ENCODE measurements at places on chromosomes 2 and 18.

DNA sequence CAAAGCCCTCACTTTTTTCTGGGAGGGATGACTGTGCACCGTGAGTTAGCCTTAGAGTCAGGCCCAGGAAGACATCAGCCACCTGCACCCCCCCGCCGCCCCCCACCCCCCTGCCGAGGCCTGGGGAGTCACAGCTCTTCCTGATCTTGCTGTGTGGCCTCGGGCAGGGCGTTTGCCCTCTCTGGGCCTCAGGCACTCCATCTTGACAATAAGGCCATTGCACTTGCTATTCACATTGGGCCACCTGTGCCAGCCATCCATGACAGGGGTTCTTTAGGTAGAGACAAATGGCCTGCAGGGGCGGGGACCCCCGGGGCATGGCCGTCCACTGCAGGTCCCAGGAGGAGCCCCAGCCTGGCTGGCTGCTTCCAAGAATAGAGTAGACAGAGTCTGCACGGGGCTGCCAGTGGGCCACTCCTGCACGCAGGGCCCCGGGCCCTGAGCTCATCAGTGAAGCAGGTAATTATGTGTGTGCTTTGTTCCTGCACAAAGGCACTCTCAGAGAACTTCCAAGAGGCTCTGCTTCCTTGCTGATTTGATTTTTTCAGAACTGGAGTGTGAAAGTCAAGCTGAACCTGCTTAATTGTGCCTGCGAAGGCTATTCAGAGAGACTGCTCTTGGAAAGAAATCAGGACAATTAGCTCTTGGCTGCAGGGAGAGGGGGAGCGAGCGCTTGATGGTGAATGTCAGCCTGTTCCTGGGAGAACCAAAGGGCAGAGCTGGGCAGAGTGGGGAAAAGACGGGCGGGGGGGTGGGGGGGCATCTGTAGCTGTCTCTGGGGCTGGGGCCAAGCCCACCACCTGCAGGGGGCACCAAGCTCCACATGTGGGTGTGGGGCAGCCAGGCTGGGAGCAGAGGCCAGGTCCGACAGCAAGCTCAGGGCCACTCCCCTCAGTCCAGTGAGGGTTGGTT is 40.3 kb downstream of the RRM2 start:
- no peak for DNase-seq

GRCh38 chr2:24049485-24050021 is at the start of gene FKBP1B:
FKBP1B (plus strand) TSS chr2:24049741; CDS start chr2:24049850, 109 bp downstream.
- DNase-seq: peak; percentile 74

GRCh38 chr2:192604295-192604694 is 409.6 kb upstream of the TMEFF2 start:
- DNase-seq: no peak

DNA sequence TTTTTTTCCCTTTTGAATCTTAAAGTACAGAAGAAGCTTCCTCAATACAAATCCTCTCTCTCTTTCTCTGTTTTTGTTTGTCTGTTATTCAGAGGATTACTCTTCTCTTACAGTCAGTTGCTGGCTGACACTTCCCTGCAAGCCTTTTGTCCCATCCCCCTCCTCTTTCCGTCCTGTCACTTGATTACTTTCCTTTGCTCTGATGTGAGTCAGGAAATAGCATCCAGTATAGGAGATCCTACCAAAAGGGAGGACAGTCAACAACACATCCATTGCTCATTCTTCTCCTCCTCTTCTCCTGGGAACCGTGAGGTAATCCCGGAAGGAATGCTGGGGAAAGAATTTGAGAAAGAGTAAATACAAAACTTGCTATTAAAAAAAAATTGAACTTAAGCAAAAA is 79.3 kb upstream of the SCN7A start:
- no peak for DNase-seq

DNA sequence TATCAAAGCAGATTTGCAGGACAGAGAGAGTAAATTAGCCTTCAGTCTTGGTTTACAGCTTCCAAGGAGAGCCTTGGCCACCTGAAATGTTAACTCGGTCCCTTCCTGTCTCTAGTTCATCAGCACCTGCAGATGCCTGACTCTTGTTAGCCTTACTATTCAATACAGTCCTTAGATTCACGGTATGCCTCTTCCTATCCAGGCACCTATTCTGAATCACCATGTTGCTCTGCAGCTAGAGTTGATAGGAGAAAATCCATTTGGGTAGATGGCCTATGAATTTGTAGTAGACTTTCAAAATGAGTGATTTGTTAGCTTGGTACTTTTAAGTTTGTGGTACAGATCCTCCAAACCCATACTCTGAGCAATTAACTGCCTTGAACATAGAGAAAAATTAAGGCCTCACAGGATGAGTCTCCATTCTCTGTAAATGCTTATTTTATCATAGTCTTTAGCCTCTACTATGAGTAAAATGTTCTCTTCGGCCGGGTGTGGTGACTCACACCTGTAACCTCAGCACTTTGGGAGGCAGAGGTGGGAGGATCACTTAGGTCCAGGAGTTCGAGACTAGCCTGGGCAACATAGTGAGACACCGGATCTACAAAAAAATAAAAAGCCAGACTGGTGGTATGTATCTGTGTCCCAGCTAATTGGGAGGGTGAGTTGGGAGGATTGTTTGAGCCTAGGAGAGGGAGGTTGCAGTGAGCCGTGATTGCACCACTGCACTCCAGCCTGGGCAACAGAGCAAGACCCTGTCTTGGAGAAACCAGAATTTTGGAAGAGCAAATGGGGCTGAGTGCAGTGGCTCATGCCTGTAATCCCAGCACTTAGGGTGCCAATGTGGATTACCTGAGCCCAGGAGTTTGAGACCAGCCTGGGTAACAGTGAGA is 32.9 kb downstream of the PTCD3 start:
- DNase-seq: no peak

GRCh38 chr18:22033085-22033484 is 136.3 kb upstream of the GATA6 start:
- no peak for DNase-seq

- no peak for DNase-seq
Measured at GRCh38 chr2:192718340-192718739, 523.6 kb upstream of the TMEFF2 start.

GRCh38 chr2:15729709-15730544 is 138.3 kb downstream of the DDX1 start:
- no peak for DNase-seq

DNA sequence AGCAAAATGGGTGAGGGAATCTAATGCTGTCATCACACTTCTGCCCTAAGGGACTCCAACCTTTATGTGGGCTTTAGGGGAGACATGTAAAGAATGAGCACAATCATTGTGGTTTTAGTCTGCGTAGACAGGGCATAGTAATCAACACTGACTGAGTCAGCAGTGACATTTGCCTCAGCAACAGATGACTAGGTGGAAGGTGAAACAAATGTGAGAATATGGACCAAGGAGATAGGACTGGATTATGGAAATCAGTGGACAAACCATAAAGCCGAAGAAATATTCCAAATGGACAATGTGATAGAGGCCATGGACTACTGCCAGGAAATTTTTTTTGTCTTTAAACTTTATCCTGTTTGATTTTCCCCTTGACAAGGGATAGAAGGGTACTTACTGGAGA is 83.9 kb downstream of the PDK1 start:
- no peak for DNase-seq

DNA sequence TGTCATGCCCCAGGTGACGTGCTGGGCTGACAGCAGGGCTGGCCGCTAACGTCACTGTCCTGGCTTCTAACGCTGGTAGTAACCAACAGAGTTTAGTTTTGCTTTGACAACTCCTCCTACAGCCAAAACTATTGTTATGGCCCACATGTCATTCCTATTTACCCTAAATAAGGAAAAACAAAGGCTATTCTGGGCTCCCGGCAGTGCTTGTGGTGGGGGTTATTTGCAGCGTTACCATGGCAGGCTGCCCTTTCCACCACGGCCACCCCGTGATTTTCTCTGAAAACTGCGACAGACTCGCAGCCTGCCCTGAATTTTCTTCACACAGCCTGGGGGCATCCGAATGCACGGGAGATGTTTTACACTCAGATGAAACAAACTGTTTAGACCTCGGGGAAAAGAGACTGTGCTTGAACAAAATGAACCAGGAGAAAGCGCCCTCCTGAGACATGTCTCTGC is 115.2 kb downstream of the FAM210A start:
- no peak for DNase-seq

DNA sequence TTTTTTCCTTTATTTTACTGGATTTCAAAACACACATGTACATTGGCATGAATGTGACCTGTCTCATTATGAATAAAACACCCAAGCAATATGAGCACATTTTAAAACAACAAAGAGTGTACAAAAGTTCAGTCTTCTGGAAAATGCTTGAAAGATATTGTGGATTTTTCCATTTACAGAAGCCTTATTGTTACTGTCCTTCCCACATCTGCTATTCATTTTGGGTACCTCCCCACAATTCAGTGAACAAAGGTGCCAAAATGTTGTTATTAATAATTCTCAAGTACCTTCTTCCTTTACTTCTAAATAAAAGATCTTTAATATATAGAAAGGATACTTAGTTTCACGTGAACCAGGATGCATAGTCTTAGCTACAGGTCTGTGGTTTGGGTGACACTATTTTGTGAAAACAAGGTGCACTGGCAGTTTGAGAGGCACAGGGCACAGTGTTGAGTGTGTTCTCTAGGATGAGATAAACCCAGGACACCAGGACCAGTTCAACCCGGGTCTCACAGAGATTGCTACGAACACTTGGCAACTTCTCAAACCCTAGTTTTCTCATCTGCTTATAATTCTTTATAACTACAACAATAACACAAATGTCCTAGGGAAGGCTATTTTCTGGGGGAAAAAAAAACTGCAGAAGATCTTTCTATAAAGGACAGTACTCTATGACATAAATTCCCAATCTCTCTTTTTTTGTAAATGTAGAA is 84.5 kb upstream of the GALNT5 start:
- no peak for DNase-seq

DNA sequence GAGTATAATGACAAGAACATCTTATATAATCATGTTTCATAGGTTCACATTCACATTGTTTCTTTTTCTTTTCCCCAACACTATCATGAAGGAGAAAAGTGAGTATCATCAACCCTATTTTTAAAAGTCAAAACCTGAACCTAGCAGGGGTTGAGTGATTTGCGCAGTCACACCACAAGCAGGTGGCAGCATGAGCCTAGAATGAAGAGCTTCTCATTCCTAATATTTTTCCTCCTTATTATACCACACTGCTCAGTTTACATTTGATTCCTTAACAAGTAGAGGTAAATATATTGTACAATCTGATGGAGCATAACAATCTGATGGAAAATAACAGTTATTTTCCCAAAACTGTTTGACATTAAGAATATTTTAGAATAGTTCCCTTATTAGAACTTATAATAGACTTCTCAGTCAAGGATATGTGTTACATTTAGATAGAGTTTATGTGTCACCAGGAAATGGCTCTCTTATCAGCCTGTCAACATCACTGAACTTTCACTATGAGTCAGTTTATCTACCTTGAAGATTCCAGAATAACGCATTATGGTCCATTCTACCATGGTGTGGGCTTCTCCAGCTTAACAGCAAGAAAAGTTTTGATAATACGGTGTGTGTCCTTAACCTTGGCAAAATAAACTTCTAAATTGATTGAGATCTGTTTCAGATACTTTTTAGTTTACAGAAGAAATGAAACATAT is 119.5 kb downstream of the NEB start:
- no peak for DNase-seq

GRCh38 chr2:113769555-113769954 is 13.1 kb upstream of the SLC35F5 start:
- no peak for DNase-seq

DNA sequence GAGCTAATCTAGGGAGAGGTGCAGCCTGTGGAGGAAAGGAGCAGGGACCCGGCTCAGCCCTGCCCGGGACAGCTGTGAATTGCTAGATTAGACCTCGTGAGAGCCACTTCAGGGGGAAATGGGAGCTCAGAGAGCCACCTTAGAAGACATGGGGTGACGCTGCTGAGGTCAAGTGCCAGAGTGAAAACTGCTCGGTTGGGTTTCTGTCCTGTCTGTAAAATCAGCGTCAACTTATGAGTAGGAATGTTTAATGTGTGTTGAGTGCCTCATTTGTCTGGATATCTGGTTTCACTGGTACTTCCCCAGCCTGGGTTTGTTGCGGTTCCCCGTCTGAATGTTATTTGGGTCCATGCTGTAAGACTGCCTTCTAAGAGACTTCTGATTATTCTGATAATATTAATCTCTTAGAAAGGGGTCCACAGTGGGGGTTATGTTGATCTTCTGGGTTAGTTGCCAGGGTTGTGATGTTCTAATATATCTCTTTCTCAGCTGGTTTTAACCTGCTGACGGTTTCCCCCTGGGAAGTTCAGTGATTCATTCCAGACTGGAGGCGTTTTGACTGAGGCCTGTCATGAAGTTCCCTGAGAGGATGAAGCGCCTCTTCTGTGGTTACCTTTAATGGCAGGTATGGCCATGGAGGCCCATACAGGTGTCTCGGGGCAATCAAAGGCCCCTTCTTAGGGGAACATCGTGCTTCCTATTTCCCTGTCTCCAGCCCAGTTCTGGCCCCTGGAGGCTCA is 175.9 kb downstream of the SH3RF3 start:
- DNase-seq: no peak

DNA sequence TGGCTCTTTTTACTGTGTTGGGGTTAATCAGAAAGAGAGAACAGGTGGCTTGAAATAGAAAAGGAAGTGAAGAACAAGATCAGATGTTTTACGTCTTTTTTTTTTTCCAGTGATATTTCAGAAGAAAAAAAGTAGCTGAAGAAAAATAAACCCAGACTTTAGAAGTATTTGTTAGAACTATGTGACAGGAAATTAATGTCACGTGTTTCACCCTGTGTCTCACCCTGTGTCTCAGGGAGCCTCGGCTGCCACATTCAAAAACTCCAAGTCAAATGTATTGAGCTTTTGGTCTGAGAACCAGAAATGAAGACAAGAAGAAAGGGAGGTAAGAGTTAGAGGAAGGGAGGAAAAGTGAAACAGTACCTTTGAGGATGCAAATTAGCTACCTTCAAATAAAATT is 38.0 kb downstream of the AKAIN1 start:
- DNase-seq: no peak

- DNase-seq: no peak
Measured at GRCh38 chr2:173667415-173667814, 297.8 kb downstream of the SP3 start.
